ENCODE measurements at places on chromosomes 3 and 15. TPM values are rescaled to one million over a fixed set of nuclear protein-coding genes. Genes with fewer than 3 reads are reported as not detected.

GRCh38 chr3:102092617-102093466 is 243.5 kb downstream of the NFKBIZ start:
- DNase-seq: peak; percentile 95

ENTPD3 gene
- total RNA-seq: 0.46 TPM

RBSN gene
- total RNA-seq: 16.0 TPM

- no peak for DNase-seq
Observed at GRCh38 chr15:63797116-63797515, 36.6 kb downstream of the HERC1 start.

DNA sequence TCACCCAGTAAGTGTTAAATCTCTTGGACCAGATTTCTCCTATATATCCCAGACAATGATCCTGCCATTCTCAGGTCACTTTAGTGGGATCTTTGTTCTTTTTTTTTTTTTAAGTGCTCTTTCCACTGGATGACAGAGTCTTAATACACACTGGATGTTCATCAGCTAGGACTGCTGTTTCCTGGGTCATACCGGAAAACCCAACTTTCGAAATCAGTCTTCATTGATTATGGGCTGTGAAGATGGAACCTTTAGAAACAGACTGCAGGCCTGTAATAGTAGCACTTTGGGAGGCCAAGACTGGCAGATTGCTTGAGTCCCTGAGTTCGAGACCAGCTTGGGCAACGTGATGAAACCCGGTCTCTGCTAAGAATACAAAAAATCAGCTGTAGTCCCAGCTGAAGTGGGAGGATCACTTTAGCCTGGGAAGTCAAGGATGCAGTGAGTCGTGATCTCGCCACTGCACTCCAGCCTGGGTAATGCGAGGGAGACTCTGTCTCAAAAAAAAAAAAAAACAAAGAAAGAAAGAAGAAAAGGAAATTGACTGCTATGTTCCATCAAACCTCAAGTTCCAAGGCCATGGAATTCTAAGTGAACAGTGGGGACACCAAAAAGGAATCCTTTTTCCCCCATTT is 2.3 kb downstream of the EOGT start:
- no peak for DNase-seq

GOLGA6D gene
- total RNA-seq: not detected

DNA sequence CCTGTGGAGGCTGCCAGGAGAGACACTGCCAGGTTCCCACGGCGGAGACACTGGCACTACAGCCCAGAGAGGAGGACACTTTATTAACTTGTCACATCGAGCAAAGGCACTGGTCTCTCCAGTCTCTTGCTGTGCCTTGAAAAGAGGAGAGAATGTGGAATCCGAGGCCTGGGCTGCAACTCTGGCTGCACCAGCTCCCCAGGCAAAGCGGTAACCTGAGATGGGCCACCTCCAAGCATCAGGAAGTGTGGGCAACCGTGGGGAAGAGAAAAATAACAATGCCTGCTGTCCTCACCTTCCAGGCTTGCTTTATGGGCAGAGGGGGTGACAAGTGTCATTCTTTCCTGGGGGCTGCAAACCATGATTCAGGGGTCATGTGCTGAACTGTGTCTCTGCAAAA is 91.6 kb upstream of the RGMA start:
- no peak for DNase-seq

DNA sequence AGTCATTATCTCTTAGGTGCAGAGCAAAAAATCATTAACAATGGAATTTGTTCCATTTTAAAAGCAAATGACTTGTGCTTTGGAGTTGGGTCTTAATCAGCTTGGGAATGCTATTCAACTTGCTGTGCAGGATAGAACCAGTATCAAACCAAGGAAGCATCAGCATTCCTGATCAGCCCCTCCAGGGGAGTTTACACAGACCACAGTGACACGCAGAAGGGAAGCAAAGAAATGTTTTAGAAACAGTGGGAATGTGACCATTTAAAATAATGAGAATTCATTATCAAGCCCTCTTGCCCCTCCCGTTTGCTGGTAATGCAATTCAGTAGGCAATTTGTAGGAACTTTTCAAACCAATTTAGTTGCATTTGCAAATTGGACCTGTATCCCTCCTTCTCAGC is 155.1 kb downstream of the LRTM1 start:
- DNase-seq: no peak

DNA sequence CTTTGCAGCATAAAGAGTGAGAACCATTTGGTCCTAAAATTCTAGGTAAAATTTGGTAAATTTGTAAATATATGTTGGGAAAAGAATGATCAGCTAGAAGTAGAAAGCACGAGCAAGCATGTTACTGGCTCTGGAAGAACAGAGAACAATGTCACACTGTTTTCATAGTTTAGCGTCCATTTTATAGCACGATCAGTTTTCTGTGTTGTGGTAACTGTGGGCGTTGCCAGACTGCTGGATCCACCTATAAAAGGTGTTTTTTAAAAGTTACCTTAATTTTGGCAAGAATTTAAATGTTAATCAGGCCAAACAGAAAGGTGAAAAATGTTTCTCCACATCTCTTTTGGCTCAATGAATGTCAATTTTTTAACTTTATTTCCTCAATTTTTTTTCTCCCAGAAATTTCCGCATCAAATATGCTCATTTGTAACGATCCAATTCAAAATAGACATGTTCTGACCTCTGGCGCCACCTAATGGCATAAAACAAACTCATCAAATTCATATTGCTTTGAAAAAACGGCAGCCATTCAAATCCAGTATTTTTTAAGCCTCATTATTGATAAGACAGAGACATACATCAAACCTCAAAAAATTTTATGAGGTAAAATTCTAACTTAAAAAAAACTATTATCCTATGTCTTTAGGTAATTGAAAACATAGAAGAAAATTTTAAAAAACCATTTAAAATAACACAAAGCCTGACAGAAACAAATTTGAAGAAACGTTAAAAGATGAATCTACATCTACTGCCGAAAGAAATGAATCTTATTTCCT is 5.5 kb upstream of the GP5 start:
- no peak for DNase-seq

NOX5 gene
- 0.06 TPM for total RNA-seq

- no peak for DNase-seq
Observed at GRCh38 chr3:129025691-129026435, 24.8 kb downstream of the EFCC1 start.

SAMD7 gene
- total RNA-seq: not detected

- no peak for DNase-seq
Observed at GRCh38 chr15:77815015-77815414, 182.3 kb upstream of the LINGO1 start.

GRCh38 chr15:25054943-25055342 is 100.2 kb downstream of the SNRPN start:
- no peak for DNase-seq

- DNase-seq: no peak
Observed at GRCh38 chr3:133393691-133394474, 6.0 kb upstream of the BFSP2 start.

- DNase-seq: no peak
Observed at GRCh38 chr15:93209690-93210445, 120.9 kb upstream of the RGMA start.

OIP5 gene
- 21.8 TPM for total RNA-seq

- DNase-seq: no peak
Observed at GRCh38 chr3:70606018-70606417, 293.6 kb upstream of the MDFIC2 start.

BLM gene
- 13.0 TPM for total RNA-seq

- no peak for DNase-seq
Observed at GRCh38 chr15:29410338-29410737, 140.7 kb upstream of the NSMCE3 start.

DNA sequence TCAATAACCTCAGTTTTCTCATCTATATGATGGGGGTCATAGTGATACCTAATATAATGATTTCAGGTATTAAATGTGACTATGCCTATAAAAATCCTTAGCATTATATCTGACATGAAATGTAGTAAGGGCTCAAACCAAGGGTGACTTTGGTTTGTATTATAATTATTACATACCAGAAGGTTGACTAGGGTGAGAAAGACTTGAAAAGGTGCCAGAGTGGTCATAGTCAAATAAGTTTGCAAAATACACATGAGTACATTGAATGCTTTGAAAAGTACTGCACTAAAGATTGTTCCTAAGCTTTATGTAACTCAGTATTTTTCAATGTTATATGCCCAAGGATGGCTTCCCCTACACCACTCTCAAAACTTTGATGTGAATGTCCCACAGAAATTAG is 297.2 kb downstream of the ARPP21 start:
- DNase-seq: no peak

GRCh38 chr3:139574026-139574947 is 34.7 kb upstream of the RBP1 start:
- DNase-seq: no peak

DNA sequence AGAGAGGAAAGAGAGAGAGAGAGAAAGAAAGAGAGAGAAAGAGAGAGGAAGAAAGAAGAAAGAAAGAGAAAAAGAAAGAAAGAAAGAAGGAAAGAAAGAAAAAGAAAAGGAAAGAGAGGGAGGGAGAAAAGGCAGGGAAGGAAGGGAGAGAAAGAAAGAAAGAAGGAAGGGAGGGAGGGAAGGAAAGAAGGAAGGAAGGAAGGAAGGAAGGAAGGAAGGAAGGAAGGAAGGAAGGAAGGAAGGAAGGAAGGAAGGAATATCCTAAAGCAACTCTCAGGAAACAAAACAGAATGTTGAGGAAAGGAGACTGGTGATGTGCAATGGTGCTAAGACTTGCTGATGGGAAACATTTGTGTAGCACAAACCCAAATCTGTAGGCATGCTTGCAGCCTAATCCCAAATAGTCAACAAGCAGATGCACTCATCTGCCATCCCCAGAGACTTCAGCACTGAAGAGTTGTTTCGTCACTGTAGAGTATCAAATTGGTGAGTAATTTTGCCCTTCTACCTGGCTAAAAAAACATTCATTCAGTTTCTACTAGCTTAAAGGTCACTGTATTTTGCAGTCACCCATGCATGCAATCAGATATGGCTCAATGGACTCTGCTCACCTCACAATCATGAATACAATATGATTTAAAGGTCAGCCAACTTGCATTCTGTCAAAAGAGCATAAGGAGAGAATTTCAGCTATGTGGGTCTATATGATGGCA is 480.3 kb downstream of the FGF12 start:
- DNase-seq: no peak

GRCh38 chr3:194682189-194682693 is 3.4 kb upstream of the FAM43A start:
- no peak for DNase-seq

PP2D1 gene
- not detected for total RNA-seq

BDH1 gene
- total RNA-seq: 20.8 TPM

ZMYND10 gene
- total RNA-seq: 0.92 TPM

NEK4 gene
- total RNA-seq: 22.9 TPM

- no peak for DNase-seq
Observed at GRCh38 chr3:112362221-112362620, 29.3 kb downstream of the CD200 start.

- DNase-seq: no peak
Observed at GRCh38 chr15:51931638-51932037, 39.9 kb downstream of the LEO1 start.

ARHGEF26 gene
- total RNA-seq: 2.9 TPM

Data from epithelial cell of proximal tubule (primary cell).